Posterior vena cava (tissue), 2 donors: ENCODE measurements at places on chromosomes 2 and 18. TPM values are rescaled to one million over a fixed set of nuclear protein-coding genes. Genes with fewer than 3 reads are reported as not detected.
A peak's percentile ranks its signal among the peaks of the same experiment; 100 is the strongest.

Gene GPR35
- total RNA-seq = 1.2 TPM

Gene LIPG
- total RNA-seq = 1.7 TPM

Gene TSGA10
- 2.3 TPM for total RNA-seq

Gene NEU4
- 0.38 TPM for total RNA-seq

Gene CCBE1
- 3.0 TPM for total RNA-seq

Gene IL36RN
- total RNA-seq = not detected

Gene MATN3
- 2.3 TPM for total RNA-seq

Gene AMER3
- total RNA-seq = not detected

Gene PRADC1
- 16.8 TPM for total RNA-seq

Gene GRHL1
- total RNA-seq = 1.9 TPM

Gene PROKR1
- not detected for total RNA-seq

Gene ASTL
- not detected for total RNA-seq

Gene BARD1
- 19.0 TPM for total RNA-seq

Gene BAZ2B
- 66.7 TPM for total RNA-seq

Gene IFT172
- 23.4 TPM for total RNA-seq

Gene C2orf80
- total RNA-seq = not detected

Gene CAPN14
- 0.09 TPM for total RNA-seq

Gene PPP1R1C
- 0.43 TPM for total RNA-seq

DNA sequence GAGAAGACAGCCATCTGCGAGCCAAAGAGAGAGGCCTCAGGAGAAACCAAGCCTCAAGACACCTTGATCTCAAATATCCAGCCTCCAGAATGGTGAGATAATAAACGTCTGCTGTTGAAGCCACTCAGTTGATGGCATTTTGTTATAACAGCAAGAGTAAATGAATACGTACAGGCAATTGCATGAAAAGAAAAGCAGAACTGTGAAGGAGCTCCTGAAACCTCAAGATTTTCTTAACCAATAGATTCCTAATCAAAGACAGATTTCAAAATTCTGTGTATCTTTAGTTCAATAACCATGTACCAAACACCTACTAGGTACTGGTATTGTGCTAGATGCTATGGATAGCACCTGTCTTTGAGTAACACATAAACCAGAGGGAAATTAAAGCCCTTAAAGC lies 139.5 kb downstream of the PIEZO2 start:
- no peak for DNase-seq

GRCh38 chr2:58558881-58559280 lies 317.8 kb upstream of the FANCL start:
- DNase-seq = no peak

GRCh38 chr18:55114876-55115275 lies 155.6 kb upstream of the CCDC68 start:
- DNase-seq = no peak

GRCh38 chr2:127589358-127589757 lies 53.9 kb downstream of the MYO7B start:
- peak; percentile 28 for DNase-seq

DNA sequence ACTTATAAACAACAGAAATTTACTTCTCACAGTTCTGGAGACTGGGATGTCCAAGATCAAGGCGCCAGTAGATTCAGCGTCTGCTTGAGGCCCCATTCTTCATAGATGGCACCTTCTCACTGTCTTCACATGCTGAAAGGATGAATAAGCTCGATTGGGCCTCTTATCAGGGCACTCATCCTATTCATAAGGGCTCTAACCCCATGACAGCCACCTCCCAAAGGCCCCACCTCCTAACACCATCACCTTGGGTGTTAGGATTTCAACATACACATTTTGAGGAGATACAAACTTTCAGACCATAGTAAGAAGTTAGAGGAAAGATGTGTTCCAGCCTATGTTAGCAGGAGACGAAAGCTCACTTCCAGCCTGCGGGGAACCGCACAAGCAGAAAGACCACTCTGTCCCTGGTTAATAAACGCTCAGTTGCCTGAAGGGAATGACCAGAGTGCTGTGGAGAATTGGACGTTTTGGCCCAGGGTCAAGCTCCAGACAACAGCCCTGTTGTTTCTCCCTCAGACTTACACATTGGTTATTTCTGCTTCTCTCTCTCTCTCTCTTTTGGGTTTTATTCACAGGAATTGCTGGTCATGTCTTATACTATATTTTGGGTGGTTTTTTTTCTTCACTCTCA lies 90.3 kb downstream of the MAPRE2 start:
- no peak for DNase-seq

DNA sequence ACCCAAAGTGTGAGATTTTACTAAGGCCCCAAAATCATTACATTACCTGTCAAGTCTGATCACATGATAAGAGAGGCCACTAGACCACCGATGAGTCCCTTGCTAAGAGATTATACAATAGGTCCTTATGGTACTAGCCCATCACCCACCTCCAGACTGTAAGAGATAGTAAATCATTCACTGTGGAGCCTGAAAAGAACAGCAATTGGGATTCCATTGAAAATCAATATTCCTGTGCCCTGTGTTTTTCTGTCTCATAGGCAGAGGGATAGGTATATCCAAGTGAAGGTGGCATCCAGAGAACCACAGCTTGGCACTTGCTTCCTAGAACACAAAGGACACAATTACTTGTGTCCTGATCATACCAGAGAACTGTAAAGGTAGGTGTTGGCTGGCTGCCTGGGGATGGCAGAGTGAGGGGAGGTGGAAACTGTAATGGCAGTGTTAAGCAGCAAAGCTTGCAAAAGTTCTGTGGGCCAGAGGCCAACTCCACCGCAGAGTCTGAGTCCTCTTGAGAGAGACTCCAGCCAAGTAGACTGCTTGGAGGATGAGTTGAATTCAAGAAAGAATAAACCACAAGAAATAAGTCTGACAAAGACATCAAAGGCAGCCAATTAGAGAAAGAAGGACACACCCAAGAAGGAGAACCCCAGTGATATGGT lies 102.0 kb upstream of the PIEZO2 start:
- DNase-seq = peak; percentile 89

GRCh38 chr18:31558567-31558966 lies 33.1 kb upstream of the TTR start:
- DNase-seq = no peak

- DNase-seq = no peak
Observed at GRCh38 chr2:68807821-68808266, 63.4 kb downstream of the BMP10 start.

- no peak for DNase-seq
Observed at GRCh38 chr2:8412082-8412481, 269.8 kb upstream of the ID2 start.

DNA sequence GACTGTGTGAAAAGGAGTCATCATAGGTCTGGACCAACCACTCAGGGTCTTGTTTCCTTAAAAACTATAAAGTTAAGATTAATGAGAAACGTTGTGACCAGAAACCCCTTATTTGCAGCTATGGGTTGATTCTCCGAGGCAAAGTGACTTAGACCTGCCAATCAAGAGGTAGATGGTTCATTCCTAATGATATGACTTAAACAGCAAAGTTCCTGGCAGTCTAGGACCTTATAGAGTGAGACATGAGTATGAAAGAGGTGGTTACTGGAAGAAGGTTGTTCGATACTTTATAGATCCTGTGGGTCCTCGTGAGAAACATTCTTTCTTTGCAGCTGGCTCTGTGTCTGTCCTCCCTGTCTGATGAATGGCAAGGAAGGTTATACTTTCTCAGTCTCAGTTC lies 8.0 kb downstream of the SFXN5 start:
- DNase-seq = no peak

GRCh38 chr2:61214171-61214570 lies 52.2 kb downstream of the C2orf74 start:
- DNase-seq = no peak

- DNase-seq = no peak
Observed at GRCh38 chr2:236915186-236915585, 170.5 kb upstream of the COPS8 start.

- DNase-seq = no peak
Observed at GRCh38 chr18:36950282-36950681, 121.4 kb downstream of the KIAA1328 start.

GRCh38 chr2:167692191-167692590 lies 555.2 kb downstream of the STK39 start:
- DNase-seq = no peak

- peak; percentile 35 for DNase-seq
Observed at GRCh38 chr18:79935925-79936324, 15.5 kb downstream of the SLC66A2 start.

GRCh38 chr2:14350856-14351255 lies 281.7 kb upstream of the LRATD1 start:
- DNase-seq = no peak

GRCh38 chr2:179354296-179354695 lies 89.7 kb upstream of the SESTD1 start:
- no peak for DNase-seq

GRCh38 chr18:79935499-79935898 lies 16.0 kb downstream of the SLC66A2 start:
- DNase-seq = peak; percentile 65

DNA sequence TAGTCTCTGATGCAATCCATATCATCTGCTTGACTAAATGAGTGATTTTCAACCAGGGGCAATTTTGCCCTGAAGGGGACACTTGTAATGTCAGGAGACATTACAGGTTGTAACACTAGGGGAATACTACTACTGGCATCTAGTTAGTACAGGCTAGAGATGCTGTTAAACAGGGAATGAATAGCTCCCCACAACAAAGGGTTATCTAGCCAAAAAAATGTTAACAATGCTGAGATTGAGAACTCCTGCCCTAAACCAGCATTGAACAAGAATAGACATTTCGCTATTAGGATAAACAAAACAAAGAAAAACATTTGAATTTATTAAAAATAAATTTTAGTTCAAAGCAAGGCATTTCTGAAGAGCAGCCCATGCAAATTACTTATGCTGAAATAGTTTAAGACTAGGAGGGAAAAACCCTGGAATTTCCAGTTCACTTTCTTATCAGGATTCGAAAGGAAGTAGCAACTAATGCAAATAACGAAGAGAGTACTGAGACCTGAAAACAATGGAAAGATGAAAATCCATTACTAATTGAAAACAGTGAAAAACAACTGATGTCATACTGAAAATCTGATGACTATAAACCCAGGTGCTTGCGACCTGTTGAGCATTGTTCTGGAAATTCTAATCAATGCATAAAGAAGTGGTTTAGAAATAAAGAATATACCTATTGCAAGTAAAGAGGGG lies 53.1 kb downstream of the CAB39 start:
- no peak for DNase-seq

DNA sequence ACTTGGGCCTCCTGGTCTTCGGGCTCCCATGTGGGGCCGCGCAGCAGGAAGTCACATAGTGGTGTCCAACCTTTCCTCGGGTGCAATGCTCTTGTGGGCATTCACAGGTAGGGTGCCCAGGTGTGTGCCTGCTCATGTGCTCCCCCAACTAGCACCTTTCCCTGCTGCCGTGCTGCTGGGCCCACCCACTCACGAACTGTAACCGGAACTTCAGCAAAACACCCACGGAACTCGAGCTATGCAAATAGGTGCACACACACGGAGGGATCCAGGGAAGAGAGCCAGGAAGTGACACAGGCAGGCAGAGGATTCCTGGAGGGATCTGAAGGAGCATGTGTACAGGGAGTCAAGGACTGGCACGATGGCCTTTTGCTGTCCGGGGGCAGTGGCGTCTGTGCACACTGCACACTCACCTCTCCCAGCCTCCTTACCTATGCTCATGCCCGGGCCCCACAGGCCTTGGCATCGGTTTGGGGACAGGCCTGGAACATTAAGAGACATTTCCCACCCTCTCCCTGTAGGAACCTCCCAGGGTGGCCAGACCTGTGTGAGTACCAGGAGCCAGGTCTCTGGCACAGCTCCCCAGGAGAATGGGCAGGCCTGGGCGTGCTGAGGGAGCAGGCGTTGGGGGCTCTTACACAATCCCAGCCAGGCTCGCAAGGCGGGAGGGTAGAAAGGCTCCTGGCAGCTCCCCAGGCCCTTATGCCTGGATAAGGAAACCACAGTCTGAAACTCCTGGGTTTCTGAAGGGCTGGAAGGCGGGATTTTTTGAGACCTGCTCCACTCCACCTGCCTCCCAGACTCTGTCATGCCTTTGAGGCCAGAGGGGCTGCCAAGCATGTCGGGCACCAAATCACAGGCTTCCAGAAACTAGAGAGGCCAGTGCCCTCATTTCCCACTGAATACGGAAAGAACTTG lies 6.6 kb upstream of the PTMA start:
- DNase-seq = no peak

DNA sequence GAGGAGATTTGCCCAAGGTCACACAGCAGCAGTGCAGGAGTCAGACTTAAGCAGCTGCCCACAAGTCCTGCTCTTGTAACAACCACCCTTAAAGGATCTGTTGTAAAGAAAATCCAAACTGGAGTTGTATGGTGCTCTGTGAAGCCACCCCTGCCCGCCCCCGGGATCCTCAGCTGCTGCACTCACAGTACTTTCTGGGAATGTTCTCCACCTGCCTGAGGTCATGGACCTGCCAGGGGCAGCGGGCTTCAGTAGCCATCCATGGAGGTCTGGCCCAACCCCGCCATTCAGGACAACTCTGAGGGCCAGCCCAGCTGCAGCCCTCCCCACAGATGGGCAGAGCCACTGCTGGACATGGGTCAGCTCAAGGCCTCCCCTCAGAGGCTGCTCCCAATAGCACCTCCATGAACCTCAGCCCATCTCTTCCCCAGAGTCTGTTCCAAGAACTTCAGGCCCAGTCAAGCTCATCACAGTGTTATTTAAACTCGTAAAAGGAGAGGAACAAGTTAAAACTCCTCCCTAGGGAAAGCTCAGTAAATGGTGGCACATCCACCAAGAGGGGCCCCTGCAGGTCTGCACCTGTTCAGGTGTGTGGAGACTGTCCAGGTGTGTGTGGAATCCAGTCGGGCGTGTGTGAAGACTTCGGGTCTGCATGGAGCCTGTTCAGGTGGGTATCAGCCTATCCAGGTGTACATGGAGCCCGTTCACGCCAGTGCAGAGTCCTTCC lies 39.4 kb upstream of the GPC1 start:
- DNase-seq = peak; percentile 55

DNA sequence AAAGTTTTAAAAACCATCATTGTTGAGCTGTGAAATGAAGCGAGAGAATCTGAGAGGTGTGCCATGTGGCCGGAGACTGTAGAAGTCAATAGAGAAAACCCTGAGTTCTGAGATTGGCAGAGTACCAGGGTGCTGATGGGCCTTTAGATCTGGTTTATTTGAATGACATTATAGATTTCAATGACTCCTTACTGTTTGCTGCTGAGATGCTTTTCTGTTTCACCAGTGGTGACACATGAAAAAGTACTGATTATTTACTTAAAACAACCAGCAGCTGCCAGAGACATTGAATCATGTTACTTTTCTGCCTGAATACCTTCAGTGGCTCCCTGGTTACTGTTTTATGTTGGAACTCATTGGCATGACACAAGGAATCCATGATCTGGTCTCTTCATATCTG lies 602.7 kb upstream of the ZNF804A start:
- no peak for DNase-seq

DNA sequence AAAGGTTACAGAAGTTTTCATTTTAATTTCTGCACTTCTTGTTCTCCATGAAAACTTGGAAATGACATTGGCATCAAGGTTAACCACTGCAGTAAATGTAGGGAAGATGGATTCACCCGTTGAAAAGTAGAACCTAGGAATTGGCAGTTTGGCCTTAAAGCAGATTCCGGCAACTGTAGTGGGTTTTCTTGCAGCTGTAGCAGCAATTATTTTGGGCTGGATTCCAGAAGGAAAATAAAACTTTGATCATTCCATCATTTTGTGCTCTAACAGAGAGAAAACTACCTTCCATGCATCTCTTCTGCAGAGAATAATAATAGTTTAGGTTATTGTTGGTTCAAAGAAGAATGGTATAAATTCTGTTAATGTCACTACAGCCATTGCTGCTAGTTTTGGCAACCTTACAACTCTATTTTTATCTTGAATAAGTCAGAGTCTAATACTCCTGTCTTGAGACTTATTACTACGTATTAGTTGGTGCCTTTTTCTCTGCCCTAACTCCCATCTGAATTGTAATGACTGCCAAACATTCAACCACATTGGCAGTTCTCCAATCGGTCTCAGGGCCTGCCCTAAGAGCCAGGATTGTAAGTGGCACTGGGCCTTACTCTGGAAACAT lies 178.1 kb upstream of the PIEZO2 start:
- DNase-seq = no peak
